ENCODE measurements at places on chromosomes 3 and 15. TPM values are rescaled to one million over a fixed set of nuclear protein-coding genes. Genes with fewer than 3 reads are reported as not detected.

CHL1 gene
- total RNA-seq: not detected

CIDEC gene
- total RNA-seq: not detected

UROC1 gene
- not detected for total RNA-seq

SLC12A1 gene
- total RNA-seq: not detected

UBA7 gene
- 44.2 TPM for total RNA-seq

LDHAL6B gene
- not detected for total RNA-seq

PIGZ gene
- 3.5 TPM for total RNA-seq

FNDC3B gene
- total RNA-seq: 223 TPM

TGM5 gene
- total RNA-seq: not detected

GOLGA6L9 gene
- total RNA-seq: 0.65 TPM

TJP1 gene
- 149 TPM for total RNA-seq

CACNA2D2 gene
- 0.06 TPM for total RNA-seq

ZNF501 gene
- 5.3 TPM for total RNA-seq

GABRR3 gene
- not detected for total RNA-seq

SPINT1 gene
- total RNA-seq: 1.6 TPM

ABHD17C gene
- 7.5 TPM for total RNA-seq

C3orf22 gene
- total RNA-seq: not detected

CACNA1D gene
- not detected for total RNA-seq

TRH gene
- total RNA-seq: not detected

RTP4 gene
- 2.8 TPM for total RNA-seq
